ENCODE measurements at places on chromosomes 16 and 17. TPM values are rescaled to one million over a fixed set of nuclear protein-coding genes. Genes with fewer than 3 reads are reported as not detected.

The NRN1L gene
- not detected for total RNA-seq

- DNase-seq: no peak
Measured at GRCh38 chr16:3098459-3099394, at the start of gene ZSCAN10. Gene ZSCAN10, minus strand, starts transcription at chr16:3099294. Its CDS starts 6,357 bp downstream, at chr16:3092937.

The HAGHL gene
- total RNA-seq: 8.8 TPM

The MILR1 gene
- total RNA-seq: not detected

The NTN1 gene
- total RNA-seq: 0.53 TPM

- no peak for DNase-seq
Measured at GRCh38 chr16:86245351-86245750, 265.0 kb upstream of the FOXF1 start.

- DNase-seq: no peak
Measured at GRCh38 chr17:8818047-8818446, 18.9 kb upstream of the MFSD6L start.

DNA sequence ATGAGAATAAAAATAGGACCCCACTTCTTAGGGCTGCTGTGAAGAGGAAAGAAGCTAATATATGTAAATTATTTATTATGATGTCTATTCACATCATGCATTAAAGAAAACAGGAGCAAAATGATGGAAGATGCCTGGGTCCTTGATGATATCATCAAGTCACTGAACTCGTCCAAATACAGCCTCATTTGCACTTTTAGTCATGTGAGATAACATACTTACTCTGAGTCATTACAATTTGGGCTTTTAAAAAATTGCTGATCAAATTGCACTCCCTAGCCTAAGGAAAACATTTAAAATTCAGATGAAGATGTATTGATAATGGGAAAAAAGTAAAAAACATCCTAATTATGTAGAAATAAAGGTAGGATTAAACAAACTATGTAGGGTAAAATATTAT lies 302.7 kb upstream of the CCL2 start:
- DNase-seq: no peak

The KRTAP4-4 gene
- not detected for total RNA-seq

GRCh38 chr16:65769055-65769465 lies 597.4 kb upstream of the CDH5 start:
- DNase-seq: no peak

The TAOK1 gene
- 35.6 TPM for total RNA-seq

DNA sequence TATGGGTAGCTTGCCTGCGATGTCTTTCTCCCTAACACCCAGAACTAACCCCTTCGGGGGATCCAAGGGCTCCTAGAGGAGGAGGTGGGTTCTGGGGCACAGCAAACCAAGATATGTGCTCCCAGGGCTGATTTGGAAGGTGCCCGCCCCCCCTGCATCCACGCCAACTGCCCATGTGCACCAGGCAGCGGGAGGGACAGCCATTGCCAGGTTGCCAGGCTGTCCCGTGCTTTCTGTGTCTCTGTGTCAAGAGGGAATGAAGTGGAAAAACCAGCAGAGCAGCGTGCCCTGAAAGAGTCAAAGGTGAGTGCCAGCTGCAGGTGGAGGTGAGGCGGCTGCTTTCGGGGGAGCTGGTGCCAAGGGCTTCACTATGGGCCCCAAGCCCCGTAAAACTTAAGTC lies 6.4 kb downstream of the TEKT5 start:
- DNase-seq: no peak

GRCh38 chr17:69669441-69670178 lies 255.1 kb downstream of the MAP2K6 start:
- no peak for DNase-seq

GRCh38 chr17:40437095-40437732 lies 6.0 kb upstream of the IGFBP4 start:
- DNase-seq: no peak

GRCh38 chr17:204427-205147 lies 23.1 kb upstream of the DOC2B start:
- no peak for DNase-seq

GRCh38 chr16:61987474-61988012 lies 48.7 kb downstream of the CDH8 start:
- no peak for DNase-seq

- DNase-seq: no peak
Measured at GRCh38 chr17:73011016-73011486, 81.4 kb downstream of the SLC39A11 start.
